ENCODE measurements at places on chromosomes 12 and 14.

GRCh38 chr12:62250671-62251608 is 9.3 kb upstream of the USP15 start:
- DNase-seq = no peak

DNA sequence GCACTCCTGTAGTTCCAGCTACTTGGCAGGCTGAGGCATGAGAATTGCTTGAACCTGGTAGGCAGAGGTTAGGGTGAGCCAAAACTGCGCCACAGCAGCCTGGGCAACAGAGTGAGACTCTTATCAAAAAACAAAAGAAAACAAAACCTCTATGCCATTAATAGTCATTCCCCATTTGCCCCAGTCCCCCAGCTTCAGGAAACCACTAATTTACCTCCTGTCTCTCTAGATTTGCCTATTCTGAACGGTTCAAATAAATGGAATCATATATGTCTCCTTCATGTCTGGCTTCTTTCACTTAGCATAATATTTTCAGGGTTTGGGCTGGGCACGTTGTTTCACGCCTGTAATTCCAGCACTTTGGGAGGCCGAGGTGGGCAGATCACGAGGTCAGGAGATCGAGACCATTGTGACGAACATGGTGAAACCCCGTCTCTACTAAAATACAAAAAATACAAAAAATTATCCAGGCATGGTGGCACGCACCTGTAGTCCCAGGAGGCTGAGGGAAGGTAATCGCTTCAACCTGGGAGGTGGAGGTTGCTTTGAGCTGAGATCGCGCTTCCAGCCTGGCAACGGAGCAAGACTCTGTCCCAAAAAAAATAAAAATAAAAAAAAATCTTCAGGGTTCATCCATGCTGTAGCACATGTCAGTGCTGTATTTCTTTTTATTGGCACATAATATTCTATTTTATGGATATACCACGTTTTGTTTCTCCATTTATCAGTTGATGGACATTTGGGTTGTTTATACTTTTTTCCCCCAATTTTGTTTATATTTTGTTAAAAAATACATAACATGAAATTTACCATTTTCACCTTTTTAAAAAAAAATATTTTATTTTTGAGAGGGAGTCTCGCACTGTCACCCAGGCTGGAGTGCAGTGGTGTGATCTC is 31.9 kb downstream of the KNTC1 start:
- no peak for DNase-seq

DNA sequence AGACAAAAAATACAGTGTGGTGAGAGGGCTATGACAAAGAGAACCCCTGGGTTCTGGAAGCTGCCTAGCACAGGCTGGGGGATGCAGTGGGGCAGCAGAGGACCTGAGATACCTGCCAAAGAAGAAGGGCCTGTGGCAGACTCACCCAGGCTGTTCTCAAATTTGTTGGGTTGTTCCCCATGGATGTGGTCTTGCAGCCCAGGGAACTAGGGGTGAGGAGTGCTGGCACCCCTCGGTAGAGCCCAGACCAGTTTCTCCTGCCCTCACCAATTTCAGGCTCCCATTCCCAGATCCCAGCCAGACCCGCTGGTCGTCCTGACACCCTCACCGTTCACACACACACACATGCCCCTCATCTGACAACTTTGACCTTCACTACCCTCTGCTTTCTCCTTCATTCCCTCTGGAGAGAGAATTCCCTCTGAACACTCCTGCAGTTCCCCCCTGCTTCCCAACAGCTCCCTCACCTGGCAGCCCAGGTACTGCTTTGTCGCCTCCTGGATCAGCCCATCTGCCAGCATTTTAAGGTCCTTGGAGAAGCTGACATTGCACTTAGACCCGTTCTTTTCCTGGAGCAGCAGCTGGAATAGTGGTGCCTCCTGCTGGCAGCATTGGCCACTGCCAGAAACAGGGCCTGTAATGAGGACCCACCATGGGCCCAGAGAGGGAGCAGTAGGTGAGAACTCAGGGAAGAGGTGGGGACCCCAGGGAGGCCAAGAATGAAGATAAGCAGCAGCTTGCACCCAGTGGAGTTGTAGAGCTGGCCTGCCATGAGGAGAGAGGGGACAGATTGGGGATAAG is 5.9 kb upstream of the GDF11 start:
- DNase-seq = peak; percentile 68

GRCh38 chr12:23504043-23504442 is 445.4 kb downstream of the SOX5 start:
- no peak for DNase-seq

- DNase-seq = no peak
Observed at GRCh38 chr12:27008081-27008480, 6.1 kb downstream of the TM7SF3 start.

DNA sequence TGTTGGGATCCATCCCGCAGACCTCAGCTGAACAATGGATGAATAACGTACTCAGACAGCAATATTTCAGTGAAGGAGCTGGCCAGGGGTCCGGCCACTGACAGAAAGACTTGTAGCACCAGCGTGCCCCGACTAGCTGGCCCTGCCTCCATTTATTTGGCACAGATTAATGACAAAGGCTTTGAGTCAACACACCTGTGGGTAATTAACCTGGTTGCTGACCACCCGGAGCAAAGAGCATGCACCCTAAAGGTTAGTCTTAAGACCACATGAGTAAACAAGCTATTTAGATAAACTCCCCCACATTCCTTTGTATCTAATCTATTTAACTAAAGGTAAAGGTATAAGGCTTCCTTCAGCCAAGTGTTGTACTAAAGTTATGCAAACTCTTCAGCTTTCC is 868.6 kb downstream of the LRFN5 start:
- no peak for DNase-seq

- no peak for DNase-seq
Observed at GRCh38 chr14:27078191-27078590, 480.4 kb upstream of the NOVA1 start.

DNA sequence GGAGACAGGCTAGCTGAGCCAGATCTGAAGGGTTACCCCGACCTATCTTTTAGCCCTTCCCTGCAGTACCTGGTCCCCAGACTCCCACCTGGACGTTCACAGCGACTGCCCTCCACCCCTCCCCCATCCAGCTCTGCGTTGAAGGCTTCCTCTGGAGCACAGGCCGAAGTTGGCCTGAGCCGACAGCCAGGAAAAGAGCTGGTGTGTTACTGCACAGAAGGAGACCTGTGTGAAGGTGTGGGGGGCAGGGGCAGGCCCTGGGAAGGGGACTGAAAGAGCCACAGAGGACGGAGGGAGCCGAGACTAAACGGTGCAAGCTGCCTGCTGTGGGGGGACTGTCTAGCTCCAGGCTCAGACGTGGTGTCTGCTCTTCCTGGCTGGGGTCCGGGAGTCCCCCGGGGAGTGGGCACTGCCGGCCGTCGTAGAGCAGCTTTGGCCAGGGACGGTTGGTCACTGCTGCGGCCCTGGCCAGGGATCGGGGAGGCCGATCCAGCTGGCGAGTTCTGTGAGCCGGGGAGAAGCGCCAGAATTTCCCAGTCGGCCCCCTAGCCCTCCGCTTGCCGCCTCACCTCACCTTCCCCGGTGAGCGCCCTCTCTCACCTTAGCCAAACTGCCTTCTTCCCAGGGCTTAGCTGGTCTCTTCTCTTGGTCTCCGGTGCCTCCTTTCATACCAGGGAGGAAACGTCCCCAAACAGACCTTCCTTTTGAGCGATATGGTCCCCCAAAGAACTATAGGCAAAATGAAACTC is 899 bp upstream of the COL2A1 start:
- peak; percentile 50 for DNase-seq

DNA sequence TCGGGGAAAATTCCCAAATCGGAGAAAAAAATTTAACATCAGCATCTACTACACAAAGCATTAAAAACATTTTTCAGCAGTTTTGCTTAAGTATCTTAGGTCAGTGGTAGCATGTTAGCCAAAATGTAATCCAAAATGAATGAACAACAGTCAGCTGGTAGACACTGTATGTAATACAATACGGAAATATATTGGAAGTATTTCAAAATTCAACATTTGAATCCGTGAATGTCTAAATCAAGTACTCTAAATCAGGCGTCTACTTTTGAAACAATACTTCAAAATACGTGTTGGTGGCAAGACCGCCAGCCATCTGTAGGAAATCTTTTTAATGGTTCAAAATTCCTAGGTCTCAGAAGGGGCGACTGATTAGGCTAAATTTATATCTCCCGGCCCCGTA is 1.1 kb downstream of the SCAF11 start:
- no peak for DNase-seq

DNA sequence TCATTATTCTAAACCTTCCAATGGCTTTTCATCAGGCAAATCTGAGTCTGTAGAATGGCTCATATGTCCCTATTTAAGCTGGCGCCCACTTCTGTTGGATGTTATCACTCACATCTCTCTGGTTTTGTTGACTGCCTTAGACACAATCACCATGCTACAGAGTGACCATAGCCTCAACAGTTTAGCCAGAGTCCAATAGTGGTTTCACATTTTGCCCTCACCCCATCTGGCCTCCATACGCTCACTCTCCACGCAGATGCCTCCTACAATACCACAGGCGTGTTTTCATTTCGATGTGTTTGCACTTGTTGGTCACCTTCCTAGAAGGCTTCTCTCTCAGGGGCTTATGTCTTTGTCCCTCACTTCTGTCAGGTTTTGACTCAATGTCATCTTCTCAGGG is 3.4 kb downstream of the KLRB1 start:
- no peak for DNase-seq

GRCh38 chr12:94186278-94187241 is 38.2 kb downstream of the PLXNC1 start:
- DNase-seq = peak; percentile 92

GRCh38 chr14:60594062-60594461 is 55.2 kb downstream of the SIX1 start:
- no peak for DNase-seq

All from NCI-H748 treated with DMSO at 0.1 percent for 48 hours (cell line).